ENCODE measurements at places on chromosomes 6 and 20.

- DNase-seq: no peak
Observed at GRCh38 chr20:3560578-3560977, 89.8 kb downstream of the ATRN start.

GRCh38 chr20:53750827-53751619, 157.4 kb upstream of the ZNF217 start:
- peak; percentile 15 for DNase-seq

- DNase-seq: no peak
Observed at GRCh38 chr6:122063076-122063475, 336.4 kb upstream of the HSF2 start.

- no peak for DNase-seq
Observed at GRCh38 chr6:25387911-25388310, 108.7 kb downstream of the CARMIL1 start.

Data from kidney glomerular epithelial cell (primary cell).